ENCODE measurements at places on chromosomes 7 and 10.

DNA sequence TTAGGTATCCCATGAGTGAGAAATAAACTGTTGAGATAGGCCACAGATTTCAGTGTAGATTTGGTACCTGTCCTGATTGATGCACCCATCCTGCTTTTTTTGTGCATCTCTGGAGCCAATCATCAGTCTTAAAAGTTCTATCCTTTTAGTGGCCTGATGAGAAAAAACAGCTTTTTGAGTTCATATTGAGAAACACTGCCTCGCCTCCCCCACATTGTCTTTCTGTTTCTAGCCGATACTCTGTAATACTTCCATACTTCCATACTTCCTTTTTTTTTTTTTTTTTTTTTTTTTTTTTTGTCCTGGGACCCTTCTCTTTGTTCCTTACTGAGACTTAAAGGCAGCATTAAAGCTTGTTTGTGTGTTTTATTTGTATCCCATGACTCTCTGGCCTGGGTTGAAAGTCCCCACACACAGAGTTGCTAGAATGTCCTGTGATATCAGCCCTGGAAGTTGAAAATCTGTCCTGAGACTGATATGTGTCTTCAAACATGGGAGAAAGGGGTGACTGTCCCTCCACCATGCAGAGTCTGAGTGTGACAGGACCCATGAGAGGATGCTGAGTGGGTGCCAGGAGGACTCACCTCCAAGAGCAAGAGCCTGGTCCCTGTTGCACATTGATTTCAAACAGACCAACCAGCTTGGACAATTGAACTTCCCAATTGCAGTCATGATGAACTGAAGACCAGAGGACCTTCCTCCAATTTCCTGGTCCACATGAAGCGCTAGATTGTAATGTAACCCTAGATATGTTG lies 5.7 kb downstream of the ZNF22 start:
- no peak for DNase-seq

GRCh38 chr10:98337484-98337883 lies 69.5 kb upstream of the LOXL4 start:
- DNase-seq, result no peak

DNA sequence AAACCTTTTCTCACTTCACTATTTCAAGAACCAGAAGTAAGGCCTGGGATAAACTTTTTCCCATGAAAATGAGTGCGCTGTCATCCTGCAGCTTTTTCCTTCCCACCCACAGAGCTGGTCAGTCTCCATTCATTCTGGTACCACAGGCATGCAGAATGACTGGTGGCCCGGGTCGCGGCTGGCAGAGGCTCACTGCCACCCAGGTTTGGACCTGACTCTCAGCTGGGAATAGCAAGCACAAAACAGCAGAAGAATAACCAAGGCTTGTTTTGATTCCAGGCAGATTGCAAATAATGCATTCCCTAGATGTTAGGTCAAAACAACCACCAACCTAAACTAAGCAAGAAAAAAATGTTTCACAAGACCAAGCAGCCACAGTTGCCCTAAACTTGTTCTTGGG lies 190.5 kb upstream of the NRP1 start:
- DNase-seq, result no peak

- DNase-seq, result no peak
These were observed 8.5 kb downstream of the ZDHHC16 start for GRCh38 chr10:97454330-97455036.

- DNase-seq, result no peak
These were observed 6.8 kb upstream of the GJD4 start for GRCh38 chr10:35598379-35598778.

DNA sequence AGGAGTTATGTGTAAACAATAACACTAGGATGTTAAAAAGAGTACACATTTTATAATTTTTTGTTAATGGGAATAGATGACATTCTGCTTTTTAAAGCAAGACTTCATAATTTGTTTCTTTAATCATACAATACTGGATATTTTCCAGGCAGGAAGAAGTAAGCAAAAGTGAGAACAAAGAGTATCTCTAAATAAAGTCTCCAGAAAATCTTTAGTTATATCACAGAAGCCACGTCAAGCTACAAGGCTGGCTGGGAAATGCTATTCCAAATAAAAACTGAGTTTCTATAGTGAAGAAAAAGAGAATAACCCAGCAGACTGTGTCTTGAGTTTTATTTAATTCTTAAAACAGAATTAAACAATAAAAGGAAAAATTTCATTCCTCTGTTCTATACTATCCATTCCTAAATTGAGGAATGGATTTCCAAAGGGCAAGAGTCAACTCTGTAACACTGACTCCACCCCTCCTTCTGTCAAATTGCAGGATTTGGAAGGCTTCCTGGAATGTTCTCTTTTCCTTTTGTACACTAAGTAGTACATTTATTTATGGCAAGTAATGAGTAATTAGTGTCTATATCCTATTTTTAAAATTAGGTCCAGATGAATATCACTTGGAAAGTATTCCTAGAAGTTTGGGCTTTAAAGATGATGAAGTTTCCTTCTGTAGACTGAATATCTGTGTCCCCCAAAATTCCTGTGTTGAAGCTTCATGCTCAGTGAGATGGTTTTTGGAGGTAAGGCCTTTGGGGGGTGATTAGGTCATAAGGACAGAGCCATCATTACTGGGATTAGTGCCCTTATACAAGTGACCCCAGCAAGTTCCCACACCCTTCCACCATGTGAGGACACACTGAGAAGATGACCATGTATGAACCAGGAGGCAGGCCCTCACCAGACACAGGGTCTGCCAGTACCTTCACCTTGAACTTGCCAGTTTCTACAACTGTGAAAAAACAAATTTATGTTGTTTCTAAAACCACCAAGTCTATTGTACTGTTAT lies 290.9 kb downstream of the CRPPA start:
- no peak for DNase-seq

DNA sequence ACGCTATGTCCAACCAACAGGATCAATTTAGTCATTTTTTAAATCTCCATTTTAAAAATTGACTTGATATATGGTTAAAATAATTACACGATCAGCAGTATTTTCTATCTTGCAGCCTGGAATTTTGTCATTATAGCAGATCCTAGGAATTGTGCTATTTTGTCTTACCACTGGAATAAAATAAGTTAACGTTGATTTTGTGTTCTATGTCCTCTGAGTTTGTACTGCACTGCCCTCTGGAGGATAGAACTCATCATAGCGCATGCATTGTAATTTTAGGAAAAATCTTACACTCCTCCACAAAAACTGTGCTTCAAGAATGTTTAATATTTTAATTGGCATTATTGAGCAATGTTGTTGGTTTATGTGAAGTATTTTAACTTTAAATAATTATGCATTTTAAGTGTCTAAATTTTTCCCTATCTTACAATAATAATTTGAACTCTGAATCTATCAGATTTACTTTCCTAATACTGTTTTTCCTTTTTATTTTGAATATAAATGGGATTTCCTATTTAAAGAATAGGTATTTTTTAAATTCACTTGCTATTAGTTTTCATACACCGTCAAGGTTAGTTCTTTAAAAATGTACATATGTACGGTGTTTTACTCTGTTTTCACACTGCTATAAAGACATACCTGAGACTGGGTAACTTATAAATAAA lies 220.1 kb downstream of the PPP1R3A start:
- DNase-seq, result no peak

- no peak for DNase-seq
These were observed 503.2 kb downstream of the SH2D4B start for GRCh38 chr10:81040940-81041339.

GRCh38 chr7:18902892-18903291 lies 214.5 kb downstream of the TWIST1 start:
- DNase-seq, result no peak

- DNase-seq, result no peak
These were observed 106.8 kb downstream of the PAXIP1 start for GRCh38 chr7:154896076-154896475.

GRCh38 chr10:50422259-50422658 lies 170.9 kb upstream of the ASAH2 start:
- no peak for DNase-seq

DNA sequence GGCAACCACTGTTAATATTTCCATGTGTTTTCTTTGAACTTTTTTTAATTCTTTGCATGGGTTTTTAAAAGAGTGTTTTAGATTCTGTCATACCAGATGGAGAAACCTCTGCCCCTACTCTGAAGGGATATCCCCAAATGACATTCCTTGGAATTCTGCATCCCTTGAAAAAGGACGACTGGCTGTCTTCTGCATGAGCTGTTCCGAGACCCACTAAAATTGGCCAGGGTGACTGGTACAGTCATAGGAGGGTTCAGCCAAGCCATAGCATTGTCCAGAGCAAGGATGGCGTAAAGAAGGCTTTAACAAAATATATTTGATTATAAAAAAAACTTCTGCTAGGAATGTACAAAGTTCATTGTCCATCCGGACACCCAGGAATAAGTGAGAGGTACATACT lies 952.9 kb downstream of the NRG3 start:
- no peak for DNase-seq

DNA sequence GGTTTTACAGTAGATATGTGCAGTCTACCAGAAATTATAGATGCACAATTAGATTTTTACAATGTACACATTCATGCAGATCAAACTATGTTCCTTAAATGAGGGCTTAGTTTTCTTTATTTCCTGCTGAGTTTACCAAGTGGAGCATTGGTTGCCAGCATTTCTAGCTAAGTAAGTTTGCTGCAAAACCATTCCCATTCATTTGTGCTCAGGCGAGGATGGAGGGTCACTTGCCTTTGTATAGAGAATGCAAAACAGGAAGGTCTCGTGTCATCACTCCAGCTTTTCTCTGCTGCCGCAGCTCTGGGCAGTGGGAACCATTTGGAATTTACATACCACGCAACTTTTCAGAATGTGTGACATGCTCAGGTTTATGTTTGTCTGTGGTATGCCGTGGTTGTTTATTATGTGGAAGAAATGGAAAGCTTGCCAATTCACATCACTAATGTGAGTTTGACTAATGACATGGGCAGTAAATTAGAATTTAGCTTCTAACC lies 198.6 kb downstream of the TRIL start:
- DNase-seq, result no peak

GRCh38 chr7:26688936-26689506 lies 175.4 kb downstream of the SKAP2 start:
- no peak for DNase-seq

DNA sequence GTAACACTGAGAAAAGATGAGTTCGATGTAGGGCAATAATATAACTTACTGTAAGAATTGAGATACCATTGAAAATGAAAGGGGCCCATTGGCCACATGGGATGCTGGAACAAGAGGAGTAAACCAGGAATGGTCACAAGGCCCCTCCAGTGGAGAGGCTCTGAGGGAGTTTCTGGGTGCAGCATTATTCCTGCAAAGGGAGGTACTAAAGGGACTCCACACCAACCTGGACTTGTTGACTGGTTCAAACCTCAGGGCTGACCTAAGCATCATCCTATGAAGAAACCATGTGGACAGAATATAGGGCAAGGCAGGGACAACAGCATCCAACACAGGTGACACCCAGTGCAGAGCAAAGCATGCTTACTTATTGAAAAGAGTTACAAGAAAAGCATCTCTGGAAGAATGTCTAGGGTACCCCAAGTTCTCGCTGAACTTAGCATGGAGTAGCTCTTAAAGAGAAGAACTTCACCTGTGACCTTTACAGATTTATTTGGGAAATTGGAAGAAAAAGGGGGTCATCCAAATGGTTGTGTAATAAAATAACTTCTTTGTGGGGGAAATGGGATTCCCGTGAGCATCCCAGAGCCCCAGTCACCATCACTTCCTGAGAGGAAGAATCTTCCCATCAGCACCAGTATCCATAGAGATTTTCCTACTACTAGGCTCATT lies 34.7 kb downstream of the PRSS2 start:
- no peak for DNase-seq

DNA sequence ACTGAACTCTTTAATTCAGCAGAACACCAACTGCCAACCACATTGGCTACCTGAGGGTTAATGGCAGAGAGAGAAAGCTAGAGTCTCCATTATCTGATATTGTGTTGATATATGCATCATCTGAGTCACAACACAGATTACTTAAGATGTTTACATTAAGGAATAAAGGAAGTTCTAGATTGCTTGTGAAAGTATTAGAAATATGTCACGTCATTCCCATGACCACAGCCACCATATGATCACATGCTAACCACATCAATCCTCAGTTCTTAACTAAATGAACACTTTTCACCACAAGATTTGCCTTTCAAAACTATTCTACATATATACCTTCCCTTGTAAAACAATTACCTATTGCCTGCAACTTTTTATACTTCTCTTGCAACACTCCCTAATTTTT lies 337.9 kb downstream of the FGFR2 start:
- no peak for DNase-seq

DNA sequence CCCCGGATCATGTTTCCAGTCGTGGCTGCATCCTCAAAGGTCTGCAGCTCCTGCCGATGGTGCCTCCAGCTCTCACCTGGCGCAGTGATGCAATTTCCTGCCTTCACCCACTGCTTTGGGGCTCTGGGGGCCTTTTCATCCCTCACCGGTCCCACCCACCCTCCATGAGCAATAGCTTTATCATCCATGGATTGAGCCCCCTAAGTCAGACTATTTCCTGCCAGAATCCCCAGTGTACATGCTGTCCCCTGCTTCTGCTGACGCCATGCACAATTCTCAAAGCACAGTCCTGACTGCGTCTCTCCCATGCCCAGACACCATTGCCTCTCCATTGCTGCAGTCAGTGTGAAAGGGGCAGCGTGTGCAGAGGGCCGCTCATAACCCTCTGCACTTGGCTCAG lies 49.7 kb downstream of the FAM241B start:
- no peak for DNase-seq

- no peak for DNase-seq
These were observed 12.6 kb upstream of the ICA1 start for GRCh38 chr7:8274589-8274988.

DNA sequence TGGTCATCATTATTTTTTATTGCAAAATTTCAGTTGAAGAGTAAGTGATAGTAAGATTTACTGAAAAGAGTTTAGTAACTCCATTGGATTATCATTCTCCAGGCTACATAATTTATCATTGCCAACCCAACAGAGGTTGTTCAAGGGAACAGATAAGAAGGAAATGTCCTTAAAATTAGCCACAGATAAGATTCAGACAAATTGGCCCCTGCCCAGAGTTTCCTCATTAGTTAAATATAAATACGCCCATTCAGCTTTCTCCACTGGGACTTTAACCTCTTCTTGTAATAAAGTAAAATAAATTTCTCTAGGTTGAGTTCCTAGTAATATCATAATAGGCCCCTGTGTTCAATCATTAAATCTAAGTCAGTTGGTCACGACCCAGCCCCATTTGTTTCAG lies 27.7 kb upstream of the PHYHIPL start:
- no peak for DNase-seq
